ENCODE measurements at places on chromosomes 3 and 15. TPM values are rescaled to one million over a fixed set of nuclear protein-coding genes. Genes with fewer than 3 reads are reported as not detected.

DNA sequence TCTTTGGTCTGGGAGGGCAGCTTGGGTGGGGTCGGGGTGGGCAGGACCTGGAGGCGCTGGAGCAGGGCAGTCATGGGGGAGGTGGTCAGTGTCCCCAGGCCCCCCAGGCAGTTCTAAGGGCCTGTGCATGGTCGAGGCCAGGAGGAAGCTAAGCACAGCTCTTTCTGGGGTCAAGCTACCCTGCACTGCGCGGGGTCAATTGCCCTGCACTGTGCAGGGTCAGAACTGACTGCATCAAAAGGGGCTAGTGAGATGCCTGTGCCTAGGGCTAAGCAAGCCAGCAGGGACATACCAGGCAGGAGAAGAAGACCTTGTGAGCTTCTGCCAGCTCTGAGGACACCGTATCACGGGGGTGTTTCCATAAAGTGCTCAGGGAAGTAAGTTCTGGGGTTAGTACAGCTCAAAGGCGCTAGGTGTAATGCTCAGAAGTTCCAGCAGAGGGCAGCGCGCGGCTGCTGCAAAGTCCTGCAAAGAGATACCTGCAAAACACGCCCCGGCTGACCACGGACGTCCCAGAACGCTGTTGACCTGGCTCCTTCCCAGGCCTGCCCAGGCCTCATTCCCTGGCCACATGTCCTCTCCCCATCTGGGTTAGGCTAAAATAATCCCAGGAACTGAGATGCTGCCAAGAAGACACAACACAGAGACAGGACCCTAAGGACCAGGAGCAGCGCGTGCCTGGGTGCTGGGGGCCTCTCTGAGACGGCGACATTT lies 18.8 kb upstream of the IQSEC1 start:
- DNase-seq = no peak

DNA sequence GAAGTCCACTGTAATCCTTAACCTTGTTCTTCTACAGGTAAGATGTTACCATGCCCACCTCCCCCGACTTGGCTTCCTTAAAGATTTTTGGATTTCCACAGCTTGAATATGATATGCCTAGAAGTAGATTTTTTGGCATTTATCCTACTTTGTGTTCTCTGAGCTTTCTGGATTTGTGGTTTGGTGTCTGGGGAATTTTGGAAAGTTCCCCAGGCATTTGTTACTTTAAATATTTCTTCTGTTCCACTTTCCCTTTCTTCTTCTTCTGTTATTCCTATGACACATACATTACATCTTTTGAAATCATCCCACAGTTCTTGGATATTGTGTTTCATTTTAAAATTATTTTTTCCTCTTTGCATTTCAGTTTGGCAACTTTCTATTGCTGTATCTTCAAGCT lies 122.1 kb upstream of the TMEM108 start:
- no peak for DNase-seq

DNA sequence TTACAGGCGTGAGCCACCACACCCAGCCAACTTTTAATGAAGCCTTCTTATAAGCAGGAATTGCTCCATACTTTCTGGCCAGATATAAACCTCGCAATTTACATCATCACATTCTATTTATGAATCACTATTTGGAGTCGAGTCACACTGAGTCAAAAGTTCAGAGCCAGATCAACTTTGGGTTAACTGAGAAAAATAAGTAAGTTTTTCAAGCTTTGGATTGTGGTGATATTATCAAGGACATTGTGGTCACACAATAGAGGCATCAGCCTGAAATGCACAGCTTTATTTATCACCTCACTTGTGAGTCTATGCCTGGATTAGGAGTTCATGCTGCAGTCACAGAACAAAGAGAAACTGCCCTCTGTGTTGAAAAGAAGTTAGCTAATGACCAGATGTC lies 1163.5 kb downstream of the ROBO1 start:
- no peak for DNase-seq

GRCh38 chr3:160790726-160791125 lies 34.7 kb downstream of the PPM1L start:
- DNase-seq = no peak

NT5DC2 gene
- 142 TPM for polyA plus RNA-seq

ZBED2 gene
- polyA plus RNA-seq = 0.44 TPM

- no peak for DNase-seq
Observed at GRCh38 chr3:7567160-7567559, 706.2 kb downstream of the GRM7 start.

GRCh38 chr15:41839781-41840491 lies 1.3 kb downstream of the PLA2G4B start:
- no peak for DNase-seq

DNA sequence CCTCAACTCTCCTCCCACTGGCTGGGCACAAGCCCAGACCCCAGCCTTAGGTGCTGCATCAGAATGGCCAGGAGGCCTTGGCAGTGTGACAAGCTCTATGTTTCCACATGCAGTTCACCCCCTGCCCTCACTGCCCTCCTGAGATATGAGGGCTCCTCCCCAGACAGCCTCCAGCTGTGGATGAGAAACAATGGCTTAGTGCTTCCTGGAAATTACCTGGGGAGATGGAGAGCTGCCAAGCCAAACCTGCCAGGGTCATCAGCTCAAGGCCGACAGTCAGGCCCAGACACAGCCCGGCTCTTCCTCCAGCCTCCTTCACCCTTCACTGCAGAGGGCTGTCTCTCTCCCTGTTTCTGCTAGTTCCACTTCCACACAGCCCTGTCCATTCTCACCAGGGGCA lies 76.3 kb downstream of the MYLK start:
- no peak for DNase-seq

INSYN1 gene
- 22.8 TPM for polyA plus RNA-seq

NR2E3 gene
- 0.34 TPM for polyA plus RNA-seq

GRCh38 chr15:61056386-61056785 lies 172.7 kb downstream of the RORA start:
- no peak for DNase-seq

DNA sequence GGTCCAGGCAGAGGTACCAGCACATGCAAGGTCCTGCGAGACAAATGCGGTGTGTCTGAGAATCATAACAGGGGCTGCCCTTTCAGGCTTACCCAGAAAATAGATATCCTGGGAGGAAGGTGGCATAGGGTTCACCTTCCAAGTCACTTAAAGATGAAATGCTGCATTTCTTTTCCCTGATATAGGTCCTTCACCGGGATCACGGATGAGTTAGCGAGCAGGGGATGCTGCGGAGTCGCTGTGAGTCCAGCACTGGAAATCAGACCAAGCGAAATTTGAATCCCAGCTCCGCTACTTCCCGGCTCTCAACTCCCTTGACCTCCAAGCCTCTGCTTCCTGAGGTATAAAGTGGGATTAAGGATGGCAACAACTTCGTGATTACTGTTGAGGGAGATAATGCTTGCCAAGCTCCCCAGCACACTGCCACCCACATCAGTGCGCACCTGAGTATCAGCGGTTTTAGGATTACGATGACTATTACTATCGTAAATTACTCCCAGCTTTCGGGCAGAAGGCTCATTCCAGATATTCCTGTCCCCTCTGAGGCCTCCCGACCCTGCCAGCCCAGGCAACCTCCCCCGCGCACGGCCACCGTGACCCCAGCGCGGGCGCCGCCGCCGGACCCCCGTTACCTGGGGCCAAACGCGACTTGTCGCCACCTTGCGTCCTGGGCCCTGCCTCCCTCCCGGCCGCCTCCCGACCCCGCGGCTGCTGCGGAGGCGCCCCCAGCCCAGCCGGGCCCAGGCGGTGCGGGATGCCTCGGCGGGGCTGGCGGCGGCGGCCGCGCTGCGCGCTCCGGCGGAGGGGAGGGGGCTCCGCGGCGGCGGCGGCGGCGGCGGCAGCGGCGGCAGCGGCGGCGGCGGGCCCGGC lies 589 bp upstream of the GPR27 start:
- no peak for DNase-seq

DNA sequence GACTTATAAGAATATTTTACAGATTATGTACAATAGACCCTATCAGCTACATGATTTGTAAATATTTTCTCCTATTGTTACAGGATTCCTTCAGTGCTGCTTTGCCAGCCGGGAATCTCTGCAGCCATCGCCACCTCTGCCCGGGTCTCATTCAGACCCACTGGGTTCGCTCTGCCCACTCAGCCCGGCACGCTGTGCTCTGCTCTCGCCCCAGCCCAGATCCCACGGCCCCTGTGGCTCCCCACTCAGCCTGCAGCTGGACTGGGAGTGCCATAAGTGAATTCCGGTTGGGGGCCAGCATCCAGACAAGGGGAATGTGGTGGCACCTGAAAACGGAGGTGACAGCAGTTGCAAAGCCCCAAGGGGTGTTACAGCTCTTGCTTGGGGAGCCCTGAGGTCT lies 71.8 kb downstream of the NPAP1 start:
- no peak for DNase-seq

- no peak for DNase-seq
Observed at GRCh38 chr15:74381190-74381453, 13.7 kb upstream of the CYP11A1 start.

- no peak for DNase-seq
Observed at GRCh38 chr3:148532326-148532725, 165.4 kb upstream of the AGTR1 start.

- DNase-seq = no peak
Observed at GRCh38 chr15:33369941-33370622, 59.3 kb downstream of the RYR3 start.

- DNase-seq = no peak
Observed at GRCh38 chr15:57943754-57944420, 121.6 kb downstream of the ALDH1A2 start.

CLDN16 gene
- polyA plus RNA-seq = 31.9 TPM

DNA sequence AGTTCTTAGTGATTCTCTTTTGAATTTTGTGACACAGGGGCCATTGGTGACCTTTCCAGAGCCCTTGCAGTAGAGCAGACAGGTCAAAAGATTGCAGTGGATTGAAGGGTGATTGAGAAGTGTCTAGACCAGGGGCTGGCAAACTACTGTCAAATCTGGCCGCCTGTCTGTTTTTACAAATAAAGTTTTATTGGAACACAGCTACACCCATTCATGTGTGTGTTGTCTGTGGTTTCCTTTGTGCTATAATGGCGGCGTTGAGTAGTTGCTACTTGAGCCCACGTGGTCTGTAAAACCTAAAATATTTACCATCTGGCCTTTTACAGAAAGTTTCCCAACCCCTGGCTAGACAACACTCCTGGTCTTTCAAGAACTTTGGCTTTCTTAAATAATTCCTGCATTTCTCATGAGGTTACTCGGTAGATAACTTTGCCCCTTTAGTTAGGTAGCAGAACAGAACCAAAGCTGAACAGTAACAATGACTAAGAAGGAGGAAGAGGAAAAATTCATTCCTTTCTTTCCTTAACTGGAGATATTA lies 265.1 kb upstream of the NR2E3 start:
- no peak for DNase-seq

DNA sequence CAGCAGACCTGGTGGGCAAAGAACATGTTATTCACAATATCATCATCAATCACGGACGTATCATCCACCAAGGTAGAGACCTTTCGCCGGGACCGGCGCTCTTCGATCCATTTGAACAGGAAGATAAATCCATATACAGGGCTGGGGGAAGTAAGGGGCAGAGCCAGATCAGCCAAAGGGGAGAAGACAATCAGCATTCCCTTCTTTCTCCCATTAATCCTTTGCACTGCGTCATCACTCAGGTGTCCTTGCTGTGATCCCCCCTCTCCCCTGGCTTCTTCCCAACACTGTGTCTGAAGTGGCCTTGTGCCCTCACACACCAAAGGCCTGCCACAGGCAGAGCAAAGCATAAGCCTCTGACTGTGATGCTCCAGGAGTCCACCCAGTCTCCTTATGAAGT lies 36.4 kb downstream of the SEMA3G start:
- no peak for DNase-seq

FSIP1 gene
- polyA plus RNA-seq = 2.0 TPM

CDHR4 gene
- polyA plus RNA-seq = 0.15 TPM

C2CD4B gene
- polyA plus RNA-seq = 0.78 TPM

DNA sequence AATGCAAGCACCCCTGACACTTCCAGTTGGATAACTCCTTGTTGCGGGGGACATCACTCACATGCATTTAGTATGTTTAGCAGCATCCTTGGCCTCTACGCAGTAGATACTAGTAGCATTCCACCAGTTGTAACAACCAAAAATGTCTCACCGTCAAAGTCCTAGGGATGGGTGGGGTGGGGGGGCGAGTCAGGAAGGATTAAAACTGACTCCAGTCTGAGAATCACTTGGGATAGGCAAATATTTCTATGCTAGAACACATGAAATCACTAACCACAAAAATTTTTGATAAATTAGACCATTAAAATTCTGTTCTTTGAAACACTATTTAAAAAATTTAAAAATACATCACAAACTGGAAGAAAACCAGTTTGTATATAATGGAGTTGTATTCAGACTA lies 18.0 kb downstream of the ICE2 start:
- no peak for DNase-seq

- DNase-seq = no peak
Observed at GRCh38 chr15:81337713-81338157, 13.8 kb upstream of the STARD5 start.

DNA sequence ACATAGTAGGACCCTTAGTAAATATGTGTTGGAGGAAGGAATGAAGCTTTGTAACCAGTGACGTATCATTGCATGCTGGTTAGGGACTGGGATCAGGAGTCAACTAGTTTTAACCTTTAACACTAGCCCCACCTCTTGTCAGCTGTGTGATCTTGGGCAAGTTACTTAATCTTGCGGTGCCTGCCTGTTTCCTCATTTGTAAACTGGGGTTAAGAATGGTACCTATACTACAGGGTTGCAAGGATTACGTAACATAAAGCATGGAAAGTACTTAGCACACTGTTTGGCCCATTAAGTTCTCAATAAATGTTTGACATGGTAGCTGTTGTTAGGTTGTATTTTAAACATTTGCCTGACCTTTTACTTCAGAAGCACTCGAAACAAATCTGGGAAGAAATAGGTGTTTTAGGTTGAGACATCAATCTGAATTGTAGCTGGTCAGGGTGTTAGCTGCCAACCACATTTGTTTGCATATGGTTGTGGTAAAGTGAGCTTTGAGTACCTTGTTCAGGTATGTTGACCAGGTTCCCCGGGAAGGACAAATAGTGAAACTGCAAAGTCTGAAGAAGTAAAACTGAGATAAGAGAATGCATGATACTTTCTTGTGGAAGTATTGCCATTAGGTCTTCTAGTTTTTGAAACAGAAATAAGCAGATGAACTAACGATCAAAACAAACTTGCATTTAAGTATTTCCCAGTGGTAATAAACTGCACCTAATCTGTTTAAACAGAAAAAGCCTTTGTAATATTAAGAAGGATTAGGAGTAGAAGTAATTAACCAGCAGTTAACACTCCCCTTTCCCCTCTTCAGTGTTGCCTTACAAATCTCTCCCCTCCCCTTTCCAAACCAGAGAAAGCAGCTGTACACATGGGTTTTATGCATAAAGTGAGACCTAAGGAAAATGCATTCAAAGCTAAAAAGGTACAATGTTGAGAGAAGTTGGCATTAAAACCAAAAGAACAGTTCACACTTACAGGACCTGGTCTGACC lies 25.8 kb upstream of the SCAANT1 start:
- no peak for DNase-seq
